ENCODE measurements at places on chromosomes 2 and 18. TPM values are rescaled to one million over a fixed set of nuclear protein-coding genes. Genes with fewer than 3 reads are reported as not detected.

MARCO gene
- total RNA-seq = 1.7 TPM

DNA sequence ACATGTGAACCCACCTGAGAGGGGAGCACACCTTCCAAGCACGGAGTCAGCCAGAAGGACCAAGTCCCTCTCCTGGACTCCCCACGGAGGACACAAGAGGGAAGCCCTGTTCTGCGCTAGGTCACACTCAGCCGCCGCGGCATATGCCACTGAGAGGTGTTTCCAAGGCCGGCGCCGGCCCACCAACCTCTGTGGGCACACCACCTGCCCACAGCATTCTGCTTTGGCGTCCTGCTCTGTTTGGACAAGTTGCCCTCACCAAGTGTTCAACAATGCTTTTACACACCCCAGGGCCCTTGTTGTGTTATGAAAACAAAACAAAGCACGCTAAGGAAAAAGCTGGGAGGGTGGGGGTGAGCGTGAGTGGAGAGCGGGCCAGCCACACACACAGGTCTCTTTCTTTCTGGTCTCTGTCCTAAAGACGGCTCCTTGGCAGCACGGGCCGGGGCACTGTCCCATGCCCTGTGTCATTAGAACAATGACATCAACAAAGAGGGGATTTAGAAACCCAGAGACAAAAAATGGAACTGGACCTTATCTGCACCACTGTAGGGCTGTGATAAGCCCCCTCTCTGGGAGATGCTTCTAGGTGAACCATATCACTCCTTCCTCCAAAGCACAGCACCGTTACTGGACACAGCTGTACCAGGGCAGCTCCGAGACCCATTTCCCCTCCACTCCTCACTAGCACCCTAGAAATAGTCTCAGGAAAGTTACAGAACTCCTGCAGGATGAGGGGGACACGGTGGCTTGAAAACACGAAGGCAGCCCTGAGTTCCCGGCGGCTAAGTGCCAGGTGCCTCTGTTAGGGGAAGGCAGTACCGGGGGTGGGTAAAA is 17.0 kb downstream of the SMAD7 start:
- H3K4me1 ChIP-seq = peaks cover 92% of the 10 kb centered on the region
- H3K27me3 ChIP-seq = no peaks in the 10 kb centered on the region

- no peak overlapping the region for H3K27ac ChIP-seq
- no peak overlapping the region for H3K4me3 ChIP-seq
- no peaks in the 10 kb centered on the region for H3K4me1 ChIP-seq
- no peaks in the 10 kb centered on the region for H3K36me3 ChIP-seq
Observed at GRCh38 chr2:152790883-152791282, 72.5 kb downstream of the ARL6IP6 start.

- H3K27ac ChIP-seq = no peak overlapping the region
- no peaks in the 10 kb centered on the region for H3K36me3 ChIP-seq
- no peaks in the 10 kb centered on the region for H3K4me1 ChIP-seq
- H3K27me3 ChIP-seq = no peaks in the 10 kb centered on the region
Observed at GRCh38 chr2:95728878-95729596, 137.2 kb downstream of the TRIM43 start.

DNA sequence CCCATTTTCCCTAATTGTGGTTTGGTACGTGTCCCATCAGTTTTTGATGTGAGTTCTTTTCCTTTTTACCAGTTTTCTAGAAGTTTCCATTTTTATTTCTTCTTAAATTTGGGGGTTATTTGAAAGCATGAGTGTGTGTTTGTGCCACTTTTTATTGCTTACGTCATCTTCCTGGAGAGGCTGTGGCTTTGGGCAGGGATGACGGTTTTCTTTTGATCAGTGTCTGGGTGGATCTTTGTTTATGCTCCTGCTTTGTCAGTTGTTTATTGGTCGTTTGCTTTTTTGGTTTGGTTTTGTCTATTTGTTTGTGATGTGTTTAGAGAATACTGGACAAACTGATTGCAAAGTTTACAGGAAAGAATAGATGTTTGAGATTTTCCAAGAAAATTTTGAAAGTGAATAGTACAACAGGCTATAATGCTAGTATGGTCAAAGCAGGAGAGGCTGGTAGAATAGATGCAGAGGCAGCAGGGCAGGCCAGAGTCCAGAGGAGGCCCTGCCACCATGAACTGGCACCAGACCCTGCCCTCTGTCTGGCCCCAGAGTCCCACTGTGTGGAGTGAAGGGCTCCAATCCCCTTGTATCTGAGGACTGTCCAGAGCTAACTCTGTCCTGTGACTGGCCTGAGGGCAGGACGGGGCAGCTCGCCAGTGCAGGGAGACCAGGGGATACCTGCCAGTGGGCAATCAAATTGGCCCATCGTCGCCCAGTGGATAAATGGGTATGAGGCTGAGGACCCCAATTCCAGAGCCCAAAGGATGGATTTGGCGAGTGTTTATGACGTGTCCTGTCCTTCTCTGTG is 23.4 kb upstream of the SNED1 start:
- no peak overlapping the region for H3K27ac ChIP-seq
- no peak overlapping the region for H3K4me3 ChIP-seq
- peaks cover 14% of the 10 kb centered on the region for H3K27me3 ChIP-seq
- no peaks in the 10 kb centered on the region for H3K36me3 ChIP-seq
- peaks cover 10% of the 10 kb centered on the region for H3K4me1 ChIP-seq

DNA sequence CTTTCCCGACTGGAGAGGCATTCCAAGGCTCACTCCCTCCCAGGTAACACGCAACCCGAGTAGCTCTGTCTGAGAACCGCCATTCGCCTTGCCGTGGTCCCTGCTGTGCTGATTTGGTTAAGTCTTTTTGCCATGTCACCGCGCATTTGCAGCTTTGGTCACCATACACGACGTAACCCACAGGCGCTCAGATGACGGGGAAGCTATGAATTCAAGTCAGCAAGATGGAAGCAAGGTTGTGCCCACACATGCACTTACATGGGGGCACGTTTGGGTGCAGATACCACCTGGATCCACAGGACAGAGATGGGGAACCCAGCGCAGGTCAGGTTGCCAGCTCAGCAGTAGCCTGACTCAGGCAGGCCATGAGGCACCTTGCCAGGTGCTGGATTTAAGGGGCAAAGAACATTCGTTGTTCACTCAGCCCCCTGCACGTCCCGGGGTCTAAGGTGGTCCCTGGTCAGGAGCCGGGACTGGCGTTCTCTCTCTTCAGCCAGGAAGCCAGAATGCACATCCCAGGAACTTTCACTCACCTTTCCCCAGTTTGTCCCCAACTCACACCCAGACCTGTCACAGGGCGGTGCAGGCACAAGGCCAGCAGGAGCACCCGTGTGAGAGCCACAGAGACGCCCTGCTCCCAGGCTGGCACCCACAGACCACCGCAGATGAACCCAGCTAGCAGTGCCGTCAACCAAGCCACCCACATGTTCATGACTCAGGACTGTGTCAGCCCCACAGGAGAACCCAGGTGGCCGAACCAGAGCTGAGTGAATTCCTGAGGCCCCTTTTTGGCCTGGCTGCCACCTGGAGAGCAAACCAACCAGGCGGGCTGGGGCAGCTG is 19.9 kb downstream of the SNED1 start:
- H3K27ac ChIP-seq = no peak overlapping the region
- H3K36me3 ChIP-seq = no peaks in the 10 kb centered on the region
- no peaks in the 10 kb centered on the region for H3K4me1 ChIP-seq
- H3K4me3 ChIP-seq = no peak overlapping the region

All from muscle of leg (tissue), 16 donors.